GM20000 (cell line): ENCODE measurements at places on chromosomes 3 and 15.

GRCh38 chr15:78501857-78502256 is 5.5 kb upstream of the HYKK start:
- no peak for DNase-seq

- no peak for DNase-seq
These were observed 10.6 kb downstream of the SETMAR start for GRCh38 chr3:4313606-4314293.

- DNase-seq = no peak
These were observed 82.2 kb downstream of the RBMS3 start for GRCh38 chr3:29363110-29363509.

- DNase-seq = no peak
These were observed 52.7 kb downstream of the RAD54L2 start for GRCh38 chr3:51591231-51591630.

- DNase-seq = no peak
These were observed 12.4 kb upstream of the NFKBIZ start for GRCh38 chr3:101836652-101837598.

DNA sequence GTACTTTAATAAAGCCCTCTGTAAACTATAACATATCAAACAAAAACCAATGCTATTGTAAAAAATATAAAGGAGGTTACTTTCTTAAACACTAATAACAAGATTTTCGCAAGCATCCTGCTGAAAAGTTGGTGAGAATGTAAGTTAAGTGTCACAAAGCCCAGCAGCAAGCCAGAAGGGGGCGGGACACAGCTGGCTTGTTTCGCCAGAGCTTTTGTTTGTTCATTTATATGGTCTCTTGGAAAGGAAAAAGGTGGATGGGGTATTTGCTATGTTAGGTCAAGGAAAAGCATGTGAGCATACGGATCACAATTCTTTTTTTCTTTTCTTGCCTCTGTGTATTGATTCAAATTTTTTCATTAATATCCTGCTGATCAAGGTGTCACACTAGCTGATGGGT is 59.9 kb downstream of the HACD2 start:
- no peak for DNase-seq

- no peak for DNase-seq
These were observed 3.0 kb upstream of the RHO start for GRCh38 chr3:129525341-129525968.

DNA sequence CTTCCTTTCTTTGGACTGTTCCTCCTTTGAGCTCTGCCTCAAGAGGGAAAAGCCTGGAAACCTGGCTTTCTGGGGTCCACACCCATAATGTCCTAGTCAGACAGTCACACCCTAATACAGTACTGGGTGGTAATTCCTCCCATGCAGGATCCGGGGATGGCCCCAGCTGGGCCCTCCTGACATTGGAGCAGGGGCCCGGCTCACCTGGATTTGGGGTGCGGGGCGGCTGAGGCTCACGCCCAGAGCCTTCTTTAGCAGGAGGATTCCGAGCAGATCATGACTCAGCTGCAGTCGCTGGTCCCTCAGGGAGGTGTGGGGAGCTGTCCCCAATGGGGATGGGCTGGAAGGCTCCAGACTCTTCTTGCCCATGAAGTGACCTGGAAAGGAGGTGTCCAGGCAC is 1.0 kb downstream of the NMB start:
- DNase-seq = no peak

GRCh38 chr3:158107605-158108444 is 1.6 kb upstream of the SHOX2 start:
- no peak for DNase-seq

DNA sequence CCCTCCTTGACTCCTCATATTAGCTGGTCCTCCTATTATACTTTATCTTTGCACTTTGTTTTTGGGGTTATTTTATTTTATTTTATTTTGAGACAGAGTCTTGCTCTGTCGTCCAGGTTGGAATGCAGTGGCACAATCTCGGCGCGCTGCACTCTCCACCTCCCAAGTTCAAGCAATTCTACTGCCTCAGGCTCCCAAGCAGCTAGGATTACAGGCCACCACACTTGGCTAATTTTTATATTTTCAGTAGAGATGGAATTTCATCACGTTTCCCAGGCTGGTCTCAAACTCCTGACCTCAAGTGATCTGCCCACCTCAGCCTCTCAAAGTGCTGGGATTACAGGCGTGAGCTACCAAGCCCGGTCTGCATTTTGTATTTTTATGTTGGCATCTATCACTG is 126.7 kb downstream of the FOXB1 start:
- DNase-seq = no peak

DNA sequence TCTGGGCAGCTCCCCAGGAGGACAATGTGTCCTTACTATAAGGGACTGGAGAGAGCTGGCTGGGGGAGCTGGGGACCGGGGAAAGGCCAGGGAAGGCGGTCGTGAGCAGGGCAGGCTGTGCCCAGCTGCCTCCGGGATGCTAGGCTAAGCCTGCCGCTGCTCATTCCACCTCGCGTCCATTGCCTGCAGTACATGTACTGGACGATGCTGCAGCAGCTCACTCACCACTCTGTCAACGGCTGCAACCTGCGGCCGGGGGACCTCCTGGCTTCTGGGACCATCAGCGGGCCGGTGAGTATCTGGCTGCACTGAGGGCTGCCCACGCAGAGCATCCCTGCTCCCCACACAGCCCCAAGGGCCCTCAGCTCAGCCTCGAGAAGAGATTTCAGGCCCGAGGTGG is 27.1 kb downstream of the FAH start:
- no peak for DNase-seq

DNA sequence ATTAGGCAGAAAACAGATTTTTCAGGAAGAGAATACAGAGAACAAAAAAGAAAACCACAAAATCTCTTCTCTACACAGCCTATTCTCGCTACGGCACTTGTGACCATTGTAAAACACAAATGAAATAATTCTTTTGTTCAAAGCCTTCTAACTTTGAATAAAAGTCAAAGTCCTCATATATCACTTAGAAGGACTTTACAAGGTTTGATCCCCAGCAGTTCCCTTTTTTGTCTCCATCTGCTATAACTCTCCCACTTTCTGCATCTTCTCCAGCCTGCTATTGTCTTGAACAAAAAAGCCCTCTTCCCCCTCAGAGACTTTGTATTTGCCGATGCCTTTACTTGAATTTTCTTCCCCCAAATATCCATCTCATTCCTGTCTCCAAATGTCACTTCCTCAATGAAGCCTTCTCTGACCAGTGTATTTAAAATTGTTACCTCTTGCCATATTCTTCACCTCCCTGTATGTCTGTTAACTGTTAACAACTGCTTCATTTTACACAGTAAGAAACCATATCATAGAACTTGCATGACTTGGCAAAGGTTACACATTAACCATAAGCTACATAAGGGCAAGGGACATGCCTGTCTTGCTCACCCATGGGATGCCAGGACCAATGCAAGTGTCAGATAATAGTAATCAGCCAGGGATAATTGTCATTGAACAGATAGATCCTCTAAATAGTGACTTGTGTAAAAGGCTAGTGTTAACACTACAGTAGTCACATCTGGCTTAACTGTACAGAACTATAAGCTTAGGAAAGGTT is 122.4 kb downstream of the CBLB start:
- DNase-seq = no peak
